T47D (cell line): ENCODE measurements at places on chromosomes 13 and 19.

- no peak for DNase-seq
These were observed at the start of gene FAM187B for GRCh38 chr19:35228177-35228930. Gene FAM187B, minus strand, starts transcription at chr19:35228739. Its CDS starts 59 bp downstream, at chr19:35228680.

DNA sequence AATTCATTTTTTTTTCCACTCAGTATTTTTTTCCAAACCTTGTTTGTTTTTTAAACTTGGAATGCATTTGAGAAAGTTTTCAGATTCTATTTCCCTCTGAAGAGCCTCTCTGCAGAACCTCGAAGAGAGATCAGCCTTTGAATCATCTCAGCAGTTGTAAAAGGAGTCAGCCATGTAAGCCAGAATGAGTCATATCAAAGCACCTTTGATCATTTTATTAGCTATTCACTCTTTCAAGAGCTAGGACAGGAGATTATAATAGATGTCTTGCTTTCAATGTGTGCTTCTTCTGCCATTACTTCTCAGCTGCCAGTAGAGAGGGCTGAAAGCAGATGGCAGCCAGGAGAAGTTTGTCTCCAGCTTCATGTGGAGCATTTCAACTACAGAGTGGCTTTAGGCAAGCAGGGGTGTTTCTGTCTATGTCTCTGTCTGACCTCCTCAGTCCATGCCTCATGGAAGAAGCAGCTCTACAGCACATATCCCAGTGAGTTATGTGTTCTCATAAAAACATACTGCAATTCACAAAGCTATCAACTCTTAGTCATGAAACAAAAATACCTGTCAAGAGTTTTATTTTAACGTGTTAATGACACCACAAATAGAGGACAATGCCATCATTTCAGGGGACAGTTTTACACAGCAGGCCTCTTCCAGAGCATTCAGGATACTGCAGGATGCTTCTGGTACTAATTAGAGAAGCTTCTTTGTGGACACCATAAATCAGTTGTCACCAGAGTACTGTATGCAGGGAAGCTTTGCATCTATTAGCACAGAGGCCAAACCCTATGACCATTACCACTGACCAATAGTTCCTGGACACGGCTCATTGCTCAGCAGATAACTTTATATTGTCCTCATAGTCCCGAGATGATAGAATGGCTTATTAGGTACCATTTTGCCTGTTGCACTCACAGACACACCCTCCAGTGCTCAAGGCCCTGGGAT lies 94.3 kb downstream of the NHLRC3 start:
- no peak for DNase-seq

- no peak for DNase-seq
These were observed 1.4 kb downstream of the FZR1 start for GRCh38 chr19:3507371-3508120.

- no peak for DNase-seq
These were observed 22.6 kb downstream of the THSD1 start for GRCh38 chr13:52383366-52383765.

- DNase-seq, result no peak
These were observed 25.3 kb upstream of the OR10H2 start for GRCh38 chr19:15702534-15702930.

DNA sequence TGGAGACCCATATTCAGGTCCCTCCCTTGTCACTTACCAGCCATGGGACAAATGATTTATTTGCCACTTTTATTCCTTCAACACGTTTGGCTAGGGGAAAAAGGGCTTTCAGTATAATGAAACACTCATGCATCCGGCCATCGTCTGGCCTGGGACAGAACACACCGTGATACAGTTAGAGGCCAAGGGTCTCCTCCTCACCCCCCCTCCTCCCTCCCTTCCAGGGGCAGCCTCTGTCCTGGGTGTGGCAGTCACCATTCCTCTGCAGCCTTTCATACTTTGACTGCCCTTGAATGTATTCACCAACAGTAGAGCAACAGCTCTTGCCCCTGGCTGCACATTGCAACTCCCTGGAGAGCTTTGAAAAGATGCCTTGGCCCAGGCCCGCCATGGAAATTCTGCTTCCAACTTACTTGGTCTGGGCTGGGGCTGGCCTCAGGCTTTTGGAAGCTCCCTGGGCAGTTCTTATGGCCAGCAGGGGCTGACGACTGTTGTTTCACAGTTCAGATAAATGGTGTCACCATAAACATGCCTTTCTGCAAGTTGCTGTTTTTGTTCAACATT lies 3.0 kb downstream of the PAK4 start:
- no peak for DNase-seq

- peak; percentile 78 for DNase-seq
These were observed 10.3 kb upstream of the BBC3 start for GRCh38 chr19:47240996-47241918.

- DNase-seq, result no peak
These were observed 114.0 kb downstream of the STK24 start for GRCh38 chr13:98462946-98463345.

DNA sequence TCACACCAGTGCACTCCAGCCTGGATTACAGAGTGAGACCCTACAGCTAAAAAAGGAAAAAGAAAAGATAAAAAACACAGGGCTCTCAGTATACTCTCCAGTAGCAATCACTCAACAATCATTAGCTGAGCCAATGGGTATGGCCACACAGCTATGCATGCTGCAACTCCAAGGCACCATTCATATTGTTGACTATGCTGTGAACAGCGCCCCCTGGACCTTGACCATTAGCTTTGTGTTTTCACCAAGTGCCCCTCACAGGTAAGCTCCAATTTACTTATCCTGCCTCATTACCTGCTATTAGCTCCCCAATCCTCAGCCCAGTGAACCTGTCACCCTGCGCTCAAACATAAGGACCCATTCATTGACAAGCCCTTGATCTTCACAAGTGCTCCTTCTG lies 35.8 kb downstream of the ZIC5 start:
- DNase-seq, result no peak

DNA sequence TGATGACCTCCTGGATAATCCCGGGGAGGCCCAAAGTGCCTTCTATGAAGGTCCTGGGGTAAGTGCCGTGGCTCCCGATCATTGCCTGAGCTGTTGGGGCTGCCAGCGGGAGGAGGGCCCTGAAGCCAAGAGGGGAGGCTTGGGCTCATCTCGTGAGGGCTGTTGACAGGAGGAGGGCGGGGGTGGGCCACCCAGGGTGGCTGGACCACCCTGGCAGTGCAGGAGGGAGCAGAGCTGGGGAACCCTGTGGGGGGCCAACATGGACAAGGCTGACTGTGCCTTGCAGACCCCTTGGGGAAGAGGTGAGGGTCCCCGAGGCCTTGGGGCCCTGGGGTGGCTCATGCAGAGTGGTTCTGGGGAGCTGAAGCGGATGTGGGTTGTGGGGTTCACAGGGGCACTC lies 37.4 kb upstream of the EHD2 start:
- DNase-seq, result no peak

DNA sequence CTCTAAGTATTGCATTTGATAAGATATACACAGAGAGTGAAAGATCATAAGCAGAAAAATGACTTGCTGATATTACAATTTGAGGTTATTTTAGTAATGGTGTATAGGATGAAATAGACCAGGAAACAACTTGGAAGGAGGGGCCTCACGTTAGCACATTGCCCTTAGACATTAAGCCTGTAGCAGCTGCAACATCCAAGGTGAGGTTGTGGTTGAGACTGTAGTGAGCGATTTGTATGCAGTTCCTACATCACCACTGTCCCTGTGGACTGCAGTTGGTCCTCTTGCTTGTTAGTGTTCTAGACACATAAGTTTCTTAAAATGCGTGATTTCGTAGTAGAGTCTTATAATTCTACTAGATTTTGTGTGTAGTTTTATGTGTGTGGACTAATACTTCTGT lies 311.3 kb downstream of the ATP8A2 start:
- DNase-seq, result no peak

DNA sequence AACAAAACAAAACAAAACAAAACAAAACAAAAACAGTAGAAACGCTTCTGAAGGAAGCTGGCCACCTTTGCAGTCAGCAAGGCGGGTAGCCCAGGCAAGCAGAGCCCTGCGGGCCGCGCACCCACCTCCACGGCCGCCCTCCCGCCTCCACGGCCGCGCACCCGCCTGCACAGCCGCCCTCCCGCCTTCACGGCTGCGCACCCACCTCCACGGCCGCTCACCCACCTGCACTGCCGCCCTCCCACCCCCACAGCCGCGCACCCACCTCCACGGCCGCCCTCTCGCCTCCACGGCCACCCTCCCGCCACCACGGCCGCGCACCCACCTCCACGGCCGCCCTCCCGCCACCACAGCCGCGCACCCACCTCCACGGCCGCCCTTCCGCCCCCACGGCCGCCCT lies 9.0 kb upstream of the TIMM13 start:
- no peak for DNase-seq

GRCh38 chr19:48424694-48425219 lies 21.0 kb upstream of the GRWD1 start:
- DNase-seq, result no peak

GRCh38 chr19:52397310-52398080 lies at the start of gene ZNF528:
Gene ZNF528, plus strand, starts transcription at chr19:52397849. Its CDS starts 4,165 bp downstream, at chr19:52402014.
- DNase-seq, result peak; percentile 76

DNA sequence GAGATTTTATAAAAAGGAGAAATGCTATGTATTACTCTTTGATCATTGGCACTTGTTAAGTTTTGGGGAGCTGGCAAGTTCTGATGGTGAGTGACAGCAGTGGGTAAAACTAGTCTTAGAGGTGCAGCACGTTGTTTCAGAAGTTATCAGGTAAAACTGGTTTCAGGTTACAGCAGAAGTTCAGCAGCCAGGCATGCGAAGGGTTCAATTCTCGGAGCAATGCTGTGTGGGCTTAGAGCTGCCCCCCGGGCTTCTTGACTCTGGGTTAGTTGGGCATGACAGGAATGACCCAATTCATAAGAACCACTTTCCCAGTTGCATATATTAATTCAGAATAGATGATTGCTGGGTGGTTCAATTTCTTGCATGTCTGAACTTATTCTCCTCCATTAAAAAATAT lies 34.8 kb downstream of the ING1 start:
- no peak for DNase-seq

DNA sequence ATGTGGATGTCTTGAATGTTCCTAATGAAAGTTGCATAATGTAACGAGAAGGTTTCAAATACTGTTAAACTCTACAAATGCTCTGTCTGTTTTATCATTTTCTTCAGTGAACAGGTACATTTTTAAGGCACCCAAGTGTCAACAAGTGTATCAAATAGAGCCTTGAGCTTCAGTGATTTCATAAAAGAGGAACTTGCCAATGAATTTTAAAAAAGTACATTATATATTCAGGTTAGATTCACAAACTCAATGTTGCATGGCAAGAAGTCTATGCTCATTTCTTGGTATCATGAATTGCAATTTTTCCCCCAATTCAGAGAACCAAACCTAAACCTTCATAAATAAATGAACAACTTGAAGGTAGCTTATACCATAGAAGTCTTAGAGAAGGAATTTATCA lies 838.8 kb downstream of the PCDH9 start:
- no peak for DNase-seq

- DNase-seq, result no peak
These were observed 14.0 kb upstream of the NAA16 start for GRCh38 chr13:41296879-41297646.

DNA sequence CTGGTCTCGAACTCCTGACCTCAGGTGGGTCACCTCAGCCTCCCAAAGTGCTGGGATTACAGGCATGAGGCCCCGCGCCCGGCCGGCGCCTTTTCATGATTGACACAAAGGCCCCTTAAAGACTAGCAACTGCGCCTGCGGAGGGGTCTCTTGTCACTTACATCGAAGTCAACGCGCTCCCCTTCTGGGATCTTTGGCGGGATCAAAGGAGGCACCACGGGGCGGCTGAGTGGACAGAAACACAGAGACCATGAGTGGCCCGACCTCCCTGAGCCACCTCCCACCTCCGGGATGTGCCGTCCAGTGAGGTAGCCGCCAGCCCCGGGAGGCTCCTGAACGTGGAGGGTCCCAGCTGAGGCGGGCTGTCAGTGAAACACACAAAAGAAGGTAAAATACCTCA lies 7.3 kb downstream of the TNNT1 start:
- DNase-seq, result no peak

GRCh38 chr13:64397701-64398100 lies 2832.4 kb downstream of the PCDH9 start:
- DNase-seq, result no peak

DNA sequence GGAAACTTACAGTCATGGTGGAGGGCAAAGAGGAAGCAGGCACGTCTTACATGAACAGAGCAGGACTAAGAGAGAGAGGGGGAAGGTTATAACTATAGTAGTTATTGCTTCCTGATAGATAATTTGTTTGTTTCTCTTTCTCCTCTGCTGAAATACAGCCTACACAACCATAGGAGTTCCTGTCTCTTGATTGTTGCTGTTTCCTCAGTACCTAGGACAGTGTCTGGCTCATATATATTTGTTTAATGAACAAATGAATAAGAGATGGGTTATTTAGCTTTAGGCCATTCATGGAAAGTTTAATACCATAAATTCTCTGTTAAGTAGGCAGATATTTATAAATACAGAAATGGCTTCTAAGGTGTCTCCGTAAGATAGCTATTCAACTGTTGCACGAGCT lies 95.2 kb downstream of the PCCA start:
- no peak for DNase-seq

DNA sequence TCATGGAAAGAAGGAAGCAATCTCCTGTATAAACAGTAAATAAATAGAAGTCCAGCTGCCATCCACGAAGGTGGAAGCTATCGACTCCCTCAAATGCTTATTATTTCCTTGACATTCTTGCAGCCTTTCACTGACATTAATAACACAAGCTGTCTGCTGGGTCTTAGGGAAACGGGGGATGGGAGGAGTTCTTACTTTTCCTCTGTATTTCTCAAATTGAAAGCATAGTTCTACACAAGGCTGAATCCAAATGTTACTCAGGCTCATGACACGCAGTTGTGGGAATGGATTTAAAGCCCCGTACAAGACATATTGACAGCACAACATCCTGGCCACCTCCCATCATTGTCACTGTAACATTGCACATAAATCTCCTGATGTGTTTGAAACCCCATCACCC lies 4.0 kb downstream of the SERPINE3 start:
- no peak for DNase-seq

DNA sequence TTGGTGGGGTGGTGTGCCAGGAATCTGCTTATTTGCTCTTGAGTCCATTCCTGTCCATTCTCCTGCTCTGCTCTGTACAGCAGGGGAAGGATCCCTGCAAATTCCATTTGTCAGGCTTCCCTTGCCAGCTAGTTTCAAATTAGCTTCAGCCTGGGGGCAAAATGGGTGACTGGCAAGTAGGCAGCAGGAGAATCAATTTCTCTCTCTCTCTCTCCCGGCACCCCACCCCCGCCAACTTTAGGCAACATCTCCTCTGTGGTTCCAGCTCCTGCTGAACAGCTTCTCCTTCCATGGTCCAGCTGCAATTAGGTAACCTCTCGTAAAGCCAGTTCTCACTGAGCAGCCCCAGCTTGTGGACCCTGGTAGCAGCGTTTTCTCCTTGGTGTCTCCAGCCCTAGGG lies 6.7 kb upstream of the MYCBP2 start:
- no peak for DNase-seq

GRCh38 chr13:67140006-67140405 lies 90.1 kb downstream of the PCDH9 start:
- no peak for DNase-seq

- no peak for DNase-seq
These were observed 1255.8 kb downstream of the SLITRK5 start for GRCh38 chr13:88926890-88927502.

GRCh38 chr19:12113121-12113520 lies 27.0 kb downstream of the ZNF20 start:
- DNase-seq, result no peak

- DNase-seq, result no peak
These were observed 16.2 kb downstream of the NUMBL start for GRCh38 chr19:40674291-40674690.

GRCh38 chr13:49641801-49642291 lies 13.5 kb downstream of the ARL11 start:
- DNase-seq, result no peak
